ENCODE measurements at places on chromosomes 4 and X.

DNA sequence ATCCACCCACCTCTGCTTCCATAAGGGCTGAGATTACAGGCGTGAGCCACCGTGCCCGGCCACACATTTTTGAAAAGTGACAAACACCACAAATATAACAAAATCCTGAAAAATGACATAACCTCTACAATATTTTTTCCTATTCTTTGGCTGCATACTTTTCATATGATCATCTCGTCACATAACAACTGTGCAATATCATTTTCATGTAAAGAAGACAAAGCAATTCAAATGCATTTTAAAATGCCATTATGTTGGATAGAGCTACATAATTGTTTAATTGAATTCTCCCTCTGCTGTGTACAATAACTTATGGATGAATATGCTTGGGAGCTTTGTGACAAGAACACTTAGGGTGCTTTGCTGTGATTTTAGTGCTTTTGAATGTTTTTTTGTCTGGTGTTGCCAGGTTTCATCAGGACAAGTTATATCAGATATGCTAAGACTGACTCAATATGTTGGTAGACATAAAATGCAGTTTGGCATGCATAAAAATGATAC, 132.9 kb downstream of the CHIC2 start:
- no peak for DNase-seq

GRCh38 chr4:39950861-39951481, 26.7 kb downstream of the PDS5A start:
- DNase-seq = no peak

GRCh38 chrX:16882702-16883486, 12.7 kb upstream of the RBBP7 start:
- DNase-seq = peak; percentile 71

- no peak for DNase-seq
Observed at GRCh38 chr4:2891294-2891693, 47.6 kb downstream of the ADD1 start.

- DNase-seq = no peak
Observed at GRCh38 chr4:85431881-85432485, 43.0 kb upstream of the ARHGAP24 start.

DNA sequence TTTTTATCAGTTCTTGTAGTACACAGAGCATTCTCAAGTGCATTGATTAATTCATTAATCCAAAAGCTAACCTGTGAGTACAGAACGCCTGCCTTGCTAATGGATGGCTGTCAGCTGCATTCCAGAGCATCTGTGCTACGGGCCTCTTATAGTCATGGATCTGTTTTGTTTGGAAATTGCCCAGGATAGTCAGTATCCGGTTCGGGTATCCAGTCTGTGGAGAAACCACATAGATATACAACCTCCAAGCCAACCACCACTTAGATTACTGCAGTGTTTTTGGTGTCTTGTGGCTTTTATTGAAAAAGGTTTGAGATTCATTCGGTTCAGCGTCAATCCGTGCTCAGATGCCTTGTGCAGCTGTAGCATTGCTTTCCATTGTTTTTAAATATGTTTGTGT, 4.0 kb downstream of the LAP3 start:
- DNase-seq = no peak

- no peak for DNase-seq
Observed at GRCh38 chrX:54640103-54640690, 110.2 kb downstream of the GNL3L start.

DNA sequence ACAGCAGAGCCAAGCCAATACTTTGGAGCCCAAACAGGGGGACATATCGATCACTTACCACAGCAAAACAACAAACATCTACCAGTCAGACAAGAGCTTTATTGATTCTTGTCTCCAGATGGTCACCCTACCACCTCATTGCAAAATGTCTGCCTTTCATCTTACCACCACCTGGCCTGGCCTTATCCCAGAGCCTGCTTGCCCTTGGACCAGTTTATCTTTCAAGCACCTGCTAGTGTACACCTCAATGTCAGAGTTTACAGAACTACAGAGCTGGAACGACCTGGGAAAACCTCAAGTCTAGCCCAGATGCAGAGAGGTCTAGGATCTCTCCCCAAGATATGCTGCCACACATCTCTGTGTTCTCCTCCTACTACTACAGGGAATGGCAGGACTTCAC, 4.5 kb downstream of the BCAP31 start:
- no peak for DNase-seq

GRCh38 chrX:48665991-48666390, 17.6 kb upstream of the WAS start:
- no peak for DNase-seq

DNA sequence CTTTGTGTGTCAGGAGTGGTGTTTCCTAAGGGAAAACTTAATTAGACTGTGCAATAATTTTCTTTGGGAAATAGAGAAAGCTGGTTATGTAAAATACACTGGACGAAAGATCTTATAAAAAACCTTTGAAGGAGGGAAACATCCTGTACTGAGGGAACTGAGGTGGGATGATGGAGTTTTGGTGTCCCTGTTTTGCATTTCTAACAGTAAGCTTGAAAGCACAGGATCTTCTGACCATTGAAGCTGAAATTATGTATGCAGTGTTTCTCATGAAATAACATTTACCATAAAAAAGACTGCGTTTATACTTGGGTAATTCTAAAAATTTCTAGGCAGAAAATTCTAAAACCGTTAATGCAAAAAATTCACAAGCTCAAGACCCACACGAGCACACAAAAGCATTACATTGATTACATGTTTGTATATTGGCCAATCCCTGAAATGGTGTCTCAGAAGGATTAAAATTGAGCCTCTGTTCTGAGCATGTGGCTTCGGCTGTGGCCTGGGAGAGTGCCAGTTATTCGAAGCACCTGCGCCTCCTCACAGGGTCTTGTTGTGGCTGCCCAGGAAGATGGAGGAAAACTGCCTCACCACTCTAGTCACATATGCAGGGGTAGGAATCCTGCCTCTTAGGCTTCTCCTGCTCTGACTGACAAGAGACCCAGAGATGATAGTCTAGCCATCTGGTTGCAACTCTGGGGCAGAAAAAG, 49.5 kb downstream of the JADE3 start:
- DNase-seq = no peak

- no peak for DNase-seq
Observed at GRCh38 chr4:119832776-119833175, 204.2 kb upstream of the PDE5A start.

GRCh38 chrX:20060961-20061748, 55.6 kb downstream of the MAP7D2 start:
- peak; percentile 3 for DNase-seq

GRCh38 chr4:72505314-72505744, 63.7 kb downstream of the ADAMTS3 start:
- DNase-seq = no peak

- no peak for DNase-seq
Observed at GRCh38 chrX:24148535-24149350, 786 bp upstream of the ZFX start.

Data from activated naive CD8-positive, alpha-beta T cell treated with anti-CD3 and anti-CD28 coated beads, Interleukin-2, amount 50 U/mL, for 24 hours (primary cell).